ENCODE measurements at places on chromosomes 11 and 22. TPM values are rescaled to one million over a fixed set of nuclear protein-coding genes. Genes with fewer than 3 reads are reported as not detected.

TMX2 gene
- total RNA-seq, result 54.0 TPM

APOL6 gene
- 4.4 TPM for total RNA-seq

SAA2 gene
- total RNA-seq, result not detected

SCT gene
- 3.5 TPM for total RNA-seq

PTPRCAP gene
- 1.8 TPM for total RNA-seq

TRIM64C gene
- not detected for total RNA-seq

SCARF2 gene
- 38.8 TPM for total RNA-seq

DMC1 gene
- 0.98 TPM for total RNA-seq

NDUFS8 gene
- total RNA-seq, result 311 TPM

TXNRD2 gene
- total RNA-seq, result 24.2 TPM

SCN4B gene
- total RNA-seq, result under 0.01 TPM

APLP2 gene
- 198 TPM for total RNA-seq

CHRM1 gene
- not detected for total RNA-seq

APOBEC3F gene
- 4.6 TPM for total RNA-seq

CD59 gene
- 454 TPM for total RNA-seq

ZNF214 gene
- 0.65 TPM for total RNA-seq

C11orf21 gene
- not detected for total RNA-seq

Measured in mesangial cell (primary cell).